ENCODE measurements at places on chromosomes 5 and 9.

DNA sequence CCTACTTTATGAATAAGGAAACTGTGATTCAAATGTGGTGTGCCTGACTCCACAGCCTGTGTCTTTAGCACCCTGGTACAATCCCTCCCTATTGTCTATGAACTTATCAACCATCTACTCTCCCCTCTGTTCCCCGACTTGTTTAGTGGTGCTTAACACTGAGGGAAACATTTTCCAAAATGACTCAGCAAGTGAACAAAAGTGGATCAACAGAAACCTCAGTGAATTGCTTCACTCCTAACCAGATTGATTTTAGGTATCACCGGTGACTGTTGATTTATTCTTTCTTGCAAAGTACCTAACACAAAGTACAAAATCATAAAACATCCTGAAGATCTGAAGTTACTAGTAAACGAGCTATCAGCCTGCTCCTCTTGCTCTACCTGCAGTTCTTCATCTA, 42.1 kb upstream of the RAPGEF6 start:
- no peak for DNase-seq

- DNase-seq = no peak
Measured at GRCh38 chr9:88585426-88585825, 50.4 kb downstream of the NXNL2 start.

DNA sequence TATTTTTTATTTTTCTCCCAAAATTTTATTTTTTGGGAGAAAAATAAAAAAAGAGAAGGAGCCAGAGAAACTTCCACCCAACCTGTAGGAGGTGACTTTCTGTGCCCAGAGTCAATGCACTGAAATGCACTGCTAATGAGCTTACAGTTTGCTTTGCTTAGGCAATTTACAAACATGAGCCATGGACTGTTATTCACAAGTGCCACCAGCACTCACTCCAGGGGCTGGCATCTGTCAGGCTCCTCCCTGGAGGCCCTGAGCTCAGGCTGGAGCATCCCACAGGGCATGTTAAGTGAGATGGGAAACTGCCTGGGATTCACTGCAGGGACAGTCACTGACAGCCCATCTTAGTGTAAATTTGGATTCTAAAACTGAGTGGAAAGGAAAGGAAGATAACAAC, 74.9 kb downstream of the FANCC start:
- DNase-seq = no peak

GRCh38 chr5:150368526-150368925, 11.0 kb downstream of the TCOF1 start:
- no peak for DNase-seq

DNA sequence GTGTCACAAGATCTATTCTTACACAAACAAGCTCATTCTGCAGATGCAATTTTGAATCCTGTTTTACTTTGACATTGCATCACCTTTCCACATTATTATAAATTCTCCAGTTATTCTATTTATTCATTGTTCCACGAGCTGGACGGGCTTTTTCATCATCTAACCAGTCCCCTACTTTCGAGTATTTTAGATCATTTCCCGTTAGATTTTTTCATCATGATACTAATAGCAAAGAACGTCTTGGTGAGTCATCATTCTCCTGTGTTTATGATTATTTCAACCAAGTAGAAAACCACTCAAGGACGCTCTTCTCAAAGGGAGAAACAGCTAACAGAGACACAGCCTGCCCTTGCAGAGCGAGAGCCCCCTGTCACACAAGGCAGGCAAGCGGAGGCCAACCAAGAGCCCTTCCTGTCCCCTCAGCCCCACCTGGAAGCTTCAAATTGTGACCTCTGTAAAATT, 15.1 kb downstream of the BBLN start:
- DNase-seq = peak; percentile 20

- no peak for DNase-seq
Measured at GRCh38 chr5:102589661-102590060, 90.9 kb upstream of the SLCO6A1 start.

- no peak for DNase-seq
Measured at GRCh38 chr9:136926749-136927148, 17.8 kb downstream of the FBXW5 start.

DNA sequence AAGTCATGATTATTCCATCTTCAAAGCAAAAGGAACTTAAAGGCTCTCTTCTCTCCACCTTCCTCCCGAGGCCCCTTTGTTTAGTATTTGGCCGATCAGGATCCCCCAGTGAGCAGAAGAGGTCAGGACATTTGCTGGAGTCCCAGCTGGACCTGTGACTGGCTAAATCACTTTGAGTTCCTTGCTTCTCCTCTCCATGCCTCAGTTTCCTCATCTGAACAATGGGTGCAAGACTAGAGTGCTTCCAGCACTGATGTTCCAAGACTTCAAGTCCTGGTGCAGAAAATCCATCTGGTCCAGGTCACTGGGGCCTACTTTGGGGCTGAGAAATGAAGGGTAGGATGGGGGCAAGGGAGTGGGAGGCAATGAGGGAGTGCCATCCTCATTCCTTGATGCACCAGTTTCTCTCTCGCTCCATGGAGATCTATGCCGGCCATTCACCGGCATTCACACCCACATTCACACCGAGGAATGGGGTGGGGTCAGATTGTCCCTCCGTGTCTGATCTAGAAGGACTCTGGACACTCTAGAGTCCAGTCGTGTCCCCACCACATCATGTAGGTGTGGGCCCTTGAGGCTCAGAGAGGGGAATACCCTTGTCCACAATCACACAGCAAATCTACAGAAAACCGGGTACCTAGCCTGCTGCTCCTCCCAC, 38.7 kb upstream of the IL17B start:
- no peak for DNase-seq

- DNase-seq = no peak
Measured at GRCh38 chr9:8533681-8534080, 734.1 kb upstream of the DMAC1 start.

DNA sequence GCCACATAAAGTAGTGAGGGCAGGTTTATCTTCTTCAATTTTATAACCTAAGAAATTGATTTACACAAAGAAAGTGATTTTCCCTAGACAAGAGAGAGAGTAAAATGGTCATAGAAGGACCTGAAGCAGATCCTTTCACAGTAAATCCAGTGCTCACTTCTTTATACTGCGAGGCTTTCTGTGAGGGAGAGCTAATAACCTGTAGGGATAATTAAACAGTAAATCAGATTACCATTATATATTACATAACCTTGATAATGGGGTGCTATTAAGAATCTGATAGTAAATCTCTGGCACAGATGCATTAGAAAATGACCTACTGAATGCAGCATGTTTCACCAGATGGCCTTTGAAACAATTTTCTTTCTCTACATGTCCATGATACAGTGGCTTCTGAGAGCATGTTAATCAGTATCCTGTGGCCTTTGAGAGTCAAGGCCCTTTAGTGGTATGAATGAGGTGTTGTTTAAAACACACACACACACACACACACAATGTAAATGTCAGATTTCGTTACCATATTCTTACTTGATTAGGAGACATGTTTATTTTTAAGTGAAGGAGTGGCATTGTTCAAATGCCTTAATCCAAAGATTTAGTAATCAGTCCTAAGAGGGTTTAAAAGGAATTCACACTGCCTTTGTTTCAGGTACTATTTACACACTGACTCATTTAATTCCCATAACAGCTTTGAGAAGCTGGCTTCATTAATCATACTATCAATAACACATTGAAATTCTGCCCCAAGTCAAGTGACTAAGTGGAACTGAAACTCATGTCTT, 124.7 kb downstream of the ALDH1A1 start:
- DNase-seq = peak; percentile 32

- DNase-seq = peak; percentile 69
Measured at GRCh38 chr5:124742983-124743601, 3.3 kb downstream of the ZNF608 start.

GRCh38 chr5:78492650-78493049, 132.2 kb downstream of the SCAMP1 start:
- DNase-seq = no peak

- no peak for DNase-seq
Measured at GRCh38 chr5:156942064-156942463, 21.0 kb downstream of the TIMD4 start.

DNA sequence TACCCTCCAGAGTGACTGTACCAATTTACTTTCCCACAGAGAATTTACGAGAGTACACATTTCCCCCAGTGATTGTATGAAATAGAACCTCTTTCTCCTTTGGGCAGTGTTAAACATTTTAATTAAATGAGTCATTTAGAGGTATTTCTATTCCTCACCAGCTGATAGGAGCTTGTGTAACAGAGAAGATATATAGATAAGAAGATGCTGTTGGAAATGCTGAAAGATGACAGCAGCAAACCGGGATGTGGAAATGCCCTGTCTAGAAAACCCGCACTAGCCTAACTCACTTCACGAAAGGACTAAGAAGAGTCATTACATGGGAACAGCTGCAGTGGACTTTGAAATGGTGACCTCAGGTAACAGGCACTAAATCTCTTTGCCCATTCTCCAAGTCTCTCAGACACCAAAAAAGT, 68.3 kb downstream of the LPAR1 start:
- no peak for DNase-seq

DNA sequence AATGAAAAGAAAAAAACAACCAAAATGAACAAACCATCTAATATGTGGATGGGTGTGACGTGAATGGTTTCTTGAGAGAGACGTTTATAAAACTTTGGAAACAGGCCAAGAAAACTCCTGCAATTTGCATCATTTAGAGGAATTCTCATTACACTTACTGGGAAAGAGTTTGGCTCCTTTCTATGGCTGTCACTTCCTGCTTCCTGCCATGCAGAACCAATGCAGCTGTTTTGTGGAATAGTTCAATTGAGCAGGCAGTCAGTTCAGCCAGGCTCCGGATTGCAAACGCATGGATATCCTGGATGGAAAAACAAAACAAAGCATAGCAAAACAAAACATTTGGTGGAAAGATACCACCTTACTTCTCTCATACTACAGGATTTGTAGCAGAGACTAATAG, 36.6 kb downstream of the FAM114A2 start:
- DNase-seq = peak; percentile 98

GRCh38 chr9:134502266-134502791, 139.3 kb upstream of the COL5A1 start:
- DNase-seq = no peak

DNA sequence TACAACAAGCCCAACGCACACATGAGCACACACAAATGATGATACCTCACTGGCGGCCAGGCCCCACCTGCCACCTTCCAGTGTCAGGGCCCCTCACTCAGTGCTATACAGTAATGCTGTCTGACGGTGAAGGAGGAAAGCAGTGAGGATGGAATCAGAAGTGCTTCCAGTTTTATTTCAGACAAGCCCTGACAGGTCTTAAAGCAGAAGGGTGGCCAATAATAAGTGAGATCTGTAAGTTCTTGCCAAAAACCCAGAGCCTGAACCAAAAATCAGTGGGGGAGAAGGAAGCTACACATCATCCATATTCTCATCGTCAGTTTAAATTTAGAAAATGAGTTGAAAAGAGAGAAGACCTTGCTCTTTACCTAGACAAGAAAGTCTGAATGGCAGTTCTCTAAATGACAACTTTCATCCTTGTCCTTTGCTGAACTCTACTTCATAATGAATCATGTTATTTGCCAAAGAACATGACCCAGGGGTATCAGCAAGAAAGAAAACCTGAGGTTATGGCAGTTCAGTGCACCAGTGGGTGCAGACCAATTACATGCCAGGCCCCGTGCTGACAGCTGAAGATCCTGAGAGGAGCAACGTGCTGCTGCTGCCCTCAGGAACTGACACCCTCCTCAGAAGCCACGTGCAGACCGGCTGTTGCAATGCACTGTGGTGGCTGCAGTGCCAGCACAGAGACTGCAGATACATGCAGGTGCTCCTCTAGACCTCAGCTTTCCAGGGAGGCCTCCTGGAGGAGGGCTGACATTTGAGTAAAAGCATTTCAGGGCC, 118.7 kb downstream of the DROSHA start:
- DNase-seq = no peak

DNA sequence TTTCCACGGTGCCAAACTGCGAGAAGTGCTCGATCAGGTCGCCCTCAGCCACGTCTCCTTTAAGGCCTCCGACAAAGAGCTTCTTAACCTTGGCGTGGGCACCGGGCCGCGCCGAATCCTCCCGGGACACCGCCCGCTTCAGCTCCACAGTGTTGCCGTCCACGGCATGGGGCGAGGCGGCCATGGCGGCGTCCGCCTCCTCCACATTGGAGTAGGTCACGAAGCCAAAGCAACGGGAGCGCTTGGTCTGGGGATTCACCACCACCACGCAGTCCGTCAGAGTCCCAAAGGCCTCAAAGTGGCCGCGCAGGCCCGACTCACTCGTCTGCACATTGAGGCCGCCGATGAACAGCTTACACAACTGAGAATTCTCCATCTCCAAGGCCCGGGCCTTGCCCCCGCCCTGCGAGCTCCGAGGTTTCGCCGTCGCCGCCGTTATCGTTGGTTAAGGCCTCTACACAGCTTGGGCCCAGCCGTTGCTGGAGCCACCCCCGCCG, 424 bp downstream of the HNRNPA0 start:
- no peak for DNase-seq

DNA sequence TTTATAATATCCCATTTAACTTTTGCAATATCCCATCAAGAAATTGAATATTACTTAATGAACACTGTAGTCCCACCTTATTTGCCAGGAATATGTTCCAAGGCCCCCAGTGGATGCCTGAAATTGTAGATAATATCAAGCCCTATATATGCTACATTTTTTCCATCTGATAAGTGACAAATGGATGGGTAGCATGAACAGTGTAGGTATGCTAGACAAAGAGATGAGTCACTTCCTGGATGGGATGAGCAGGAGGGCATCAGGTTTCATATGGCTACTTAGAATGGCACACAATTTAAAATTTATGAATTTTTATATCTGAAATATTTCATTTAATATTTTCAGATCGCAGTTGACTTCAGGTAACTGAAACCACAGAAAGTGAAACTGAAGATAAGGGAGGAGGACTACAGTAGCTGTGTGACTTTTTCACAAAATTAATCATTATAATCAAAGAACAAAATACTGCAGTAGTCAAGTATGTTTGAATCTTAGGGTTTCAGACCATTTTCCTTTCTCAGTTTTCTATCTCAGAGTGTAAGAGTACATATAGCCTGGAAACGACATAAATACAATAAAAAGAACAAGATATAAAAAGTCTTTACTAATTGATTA, 636.4 kb upstream of the ARRDC3 start:
- no peak for DNase-seq

GRCh38 chr5:1497242-1497777, 26.4 kb downstream of the LPCAT1 start:
- DNase-seq = no peak

DNA sequence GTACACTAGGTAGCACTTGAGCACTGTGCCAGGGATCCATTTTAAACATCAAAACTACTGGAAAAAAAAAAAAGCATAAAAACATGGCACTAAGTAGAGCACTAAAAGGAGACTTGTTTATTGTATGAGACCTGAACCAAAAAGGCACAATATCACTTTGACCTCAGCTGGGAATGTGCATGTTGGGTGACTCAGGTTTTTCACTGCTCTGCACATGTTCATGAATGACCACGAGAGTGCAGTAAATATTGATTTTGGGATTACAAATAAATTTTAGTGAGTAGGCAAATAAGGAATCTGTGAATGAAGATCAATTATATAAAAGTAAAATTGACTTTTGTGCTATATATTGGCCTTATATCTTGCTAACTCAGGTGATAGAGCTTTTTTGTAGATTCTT, 11.8 kb downstream of the RMI1 start:
- DNase-seq = peak; percentile 15
